ENCODE measurements at places on chromosomes 1 and 21.

DNA sequence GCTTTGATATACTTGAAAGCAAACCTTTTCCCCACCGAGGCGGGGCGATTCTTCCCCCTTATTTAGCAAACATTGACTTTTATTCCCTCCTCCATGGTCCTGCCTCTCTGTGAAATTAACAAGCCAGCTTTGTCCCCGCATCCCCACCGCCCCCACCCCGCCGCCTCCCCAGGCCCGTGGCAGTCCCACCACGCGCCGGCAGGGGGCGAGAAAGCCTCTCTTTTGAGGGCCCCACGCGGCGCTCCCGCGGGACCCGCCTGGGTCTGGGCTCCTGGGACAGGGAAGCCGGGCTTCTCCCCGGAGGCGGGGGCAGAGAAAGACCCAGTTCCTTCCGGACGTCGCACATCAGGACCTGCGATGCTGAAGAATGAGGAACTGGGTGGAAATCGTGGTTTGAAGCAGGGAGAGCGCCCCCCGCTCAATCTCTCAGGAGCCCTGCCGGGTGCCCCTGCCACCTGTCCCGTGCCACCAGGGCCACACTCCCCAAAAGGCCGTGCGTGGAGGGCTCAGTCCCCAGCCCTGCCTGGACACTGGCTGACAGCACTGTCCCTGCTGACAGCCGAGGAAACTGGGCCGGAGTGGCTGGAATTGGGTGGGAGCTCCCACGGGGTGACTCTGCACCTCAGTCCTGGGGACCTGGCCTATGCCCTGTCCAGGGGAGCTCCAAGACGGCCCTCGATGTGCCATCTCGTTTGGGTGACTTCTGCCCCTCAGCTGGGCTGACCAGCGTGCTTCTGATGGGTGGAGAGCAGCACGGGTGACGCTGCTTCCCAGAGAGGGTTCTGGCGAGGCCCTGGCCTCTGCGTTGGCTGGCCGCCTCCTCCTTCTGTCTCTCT lies 8.6 kb upstream of the ACTRT2 start:
- no peak for DNase-seq

GRCh38 chr1:41455479-41456332 lies 28.8 kb downstream of the EDN2 start:
- no peak for DNase-seq

DNA sequence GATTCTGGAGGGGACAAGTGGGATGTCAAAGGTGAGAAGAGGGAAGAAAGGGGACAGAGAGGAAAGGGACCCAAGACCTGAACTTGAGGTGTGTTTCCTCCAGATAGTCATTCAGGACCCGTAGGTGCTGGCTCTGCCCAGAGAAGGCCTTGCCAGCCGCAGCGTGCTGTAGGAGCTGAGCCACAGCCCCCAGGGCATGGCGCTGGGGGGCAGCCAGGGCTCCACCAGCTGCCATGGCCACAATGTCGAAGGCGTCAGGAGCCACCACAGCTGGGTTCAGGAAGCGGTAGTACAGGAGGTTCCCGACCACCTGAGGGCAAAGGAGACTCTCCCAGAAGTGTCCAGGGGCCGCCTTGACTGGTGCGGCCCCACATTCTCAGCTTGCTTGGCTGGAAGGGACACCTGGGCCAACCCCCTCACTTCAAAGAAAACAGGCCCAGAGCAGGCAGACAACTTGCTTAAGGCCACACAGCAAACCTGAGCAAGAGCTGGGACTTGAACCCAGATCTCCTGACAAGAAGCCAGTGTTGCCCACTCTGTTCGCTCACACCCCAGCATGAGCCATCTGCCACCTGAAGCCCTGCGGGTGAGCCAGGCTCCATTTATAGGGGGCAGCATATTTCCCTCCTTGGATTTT lies 34.0 kb upstream of the MEF2D start:
- DNase-seq, result no peak

- no peak for DNase-seq
Measured at GRCh38 chr1:237740846-237741245, 149.9 kb downstream of the ZP4 start.

DNA sequence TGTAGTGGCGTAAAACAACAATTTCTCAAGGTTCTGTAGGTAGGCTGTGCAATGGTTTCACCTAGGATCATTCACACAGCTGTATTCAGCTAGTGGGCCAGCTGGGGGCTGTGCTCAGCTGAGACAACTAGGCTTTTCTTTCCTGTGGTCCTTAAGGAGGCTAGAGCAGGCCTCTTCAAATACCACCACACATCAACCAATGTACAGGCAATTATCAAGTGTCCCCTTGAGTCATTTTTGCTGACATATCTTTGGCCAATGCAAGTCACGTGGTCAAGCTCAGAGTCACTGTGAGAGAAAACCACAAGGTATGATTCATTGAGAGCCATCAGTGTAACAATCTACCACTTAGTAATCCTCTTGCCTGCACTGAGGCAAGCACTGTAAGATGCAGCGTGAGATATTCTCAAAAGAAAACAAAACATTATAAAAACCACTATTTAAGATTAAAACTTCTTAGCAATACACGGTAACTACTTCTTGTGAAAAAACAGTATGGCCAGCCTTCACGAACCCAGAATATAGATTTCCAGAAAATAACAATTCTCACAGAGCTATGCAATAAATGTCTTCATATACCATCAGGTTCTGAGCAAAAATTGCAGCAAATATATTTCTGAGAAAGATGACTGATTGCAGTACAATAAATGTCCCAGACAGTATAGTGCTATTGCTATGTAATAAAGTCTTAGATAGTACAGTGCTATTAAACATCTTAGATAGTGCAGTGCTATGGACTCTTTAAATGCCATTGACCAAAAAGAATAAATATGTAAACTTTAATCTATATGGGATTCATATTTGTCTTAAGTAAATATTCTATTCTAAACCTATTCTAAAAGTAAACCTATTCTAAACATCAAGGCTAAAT lies 55.3 kb downstream of the NME7 start:
- DNase-seq, result peak; percentile 40

- DNase-seq, result no peak
Measured at GRCh38 chr1:92747735-92748134, 37.2 kb downstream of the EVI5 start.

All from CD4-positive, alpha-beta T cell treated with Interleukin-1 beta for 1 hour (primary cell).